Brain (organoid and tissue), 16 donors: ENCODE measurements at places on chromosomes 11 and 22.
A peak's percentile ranks its signal among the peaks of the same experiment; 100 is the strongest.

DNA sequence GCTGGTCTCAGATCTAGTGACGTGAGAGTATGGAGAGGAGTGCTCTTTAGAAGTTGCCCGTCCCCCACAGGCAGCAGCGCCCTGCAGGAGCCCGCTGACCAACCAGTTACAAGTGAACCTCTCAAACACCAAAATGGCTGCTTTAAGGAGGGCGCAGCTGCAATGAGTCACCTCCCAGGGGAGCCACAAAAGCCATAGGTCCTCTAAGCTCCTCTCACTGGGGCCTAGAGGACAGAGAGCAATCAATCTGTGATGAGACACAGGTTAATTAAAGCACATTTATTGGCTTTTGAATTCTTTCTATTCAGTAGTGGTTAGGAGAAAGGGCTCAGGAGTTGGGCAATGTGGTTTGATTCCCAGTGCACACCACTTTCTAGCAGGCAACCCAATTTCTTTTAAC is 15.5 kb upstream of the RAPSN start:
- peak; percentile 58 for DNase-seq

- DNase-seq = no peak
These were observed 49.5 kb upstream of the OR9Q1 start for GRCh38 chr11:57974132-57974531.

DNA sequence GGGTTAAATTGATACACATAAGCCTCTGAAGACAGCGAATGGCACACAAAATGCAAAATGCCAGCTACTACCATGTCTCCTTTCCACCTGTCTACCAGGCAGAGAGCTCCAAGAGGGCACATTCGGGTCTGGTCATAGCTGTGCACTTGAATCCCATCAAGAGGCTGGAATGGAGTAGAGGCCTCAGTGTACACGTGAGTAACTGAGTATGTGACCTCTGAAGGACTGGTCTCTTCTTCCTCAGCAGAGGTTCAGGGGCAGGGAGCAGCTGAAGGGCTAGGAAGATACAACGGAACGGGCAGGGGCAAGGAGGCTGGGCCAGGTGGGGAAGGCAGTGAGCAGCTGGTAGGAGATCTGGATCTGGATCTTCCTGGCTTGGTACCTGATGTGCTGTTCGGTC is 56.3 kb upstream of the PHOX2A start:
- no peak for DNase-seq

DNA sequence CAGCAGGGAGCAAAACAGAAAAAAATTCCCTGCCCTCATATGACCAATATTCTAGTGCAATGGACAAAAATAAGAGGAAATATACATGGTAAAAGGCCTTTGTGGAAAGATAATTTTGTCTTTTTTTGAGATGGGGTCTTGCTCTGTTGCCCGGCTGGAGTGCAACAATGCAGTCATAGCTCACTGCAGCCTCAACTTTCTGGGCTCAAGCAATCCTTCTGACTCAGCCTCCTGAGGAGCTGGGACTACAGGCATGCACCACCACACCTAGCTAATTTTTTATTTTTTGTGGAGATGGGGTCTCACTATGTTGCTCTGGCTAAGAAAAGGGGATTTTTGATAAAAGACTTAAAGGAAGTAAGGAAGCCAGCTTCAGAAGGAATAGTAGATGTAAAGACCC is 25.7 kb upstream of the DDX10 start:
- no peak for DNase-seq

DNA sequence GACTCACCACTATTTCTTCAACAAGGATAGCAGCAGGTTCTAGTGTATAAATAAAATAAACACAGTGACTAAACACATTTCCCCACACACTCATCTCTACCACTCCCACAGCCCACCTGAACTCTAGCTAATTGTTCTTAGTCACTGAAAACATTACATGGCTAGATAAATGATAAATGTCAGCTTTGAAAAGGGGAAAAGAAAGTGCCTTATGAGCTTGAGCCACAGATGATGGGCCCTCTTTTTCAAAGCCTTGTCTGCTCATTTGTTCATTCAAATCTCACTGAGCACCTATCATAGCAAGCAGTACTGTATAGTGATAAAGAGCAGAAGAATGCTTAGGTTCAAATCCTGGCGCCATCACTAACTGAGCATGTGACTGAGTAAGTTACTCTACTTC is 58.3 kb downstream of the SIK3 start:
- DNase-seq = no peak

GRCh38 chr11:1967641-1968225 is 20.6 kb downstream of the MRPL23 start:
- DNase-seq = no peak

GRCh38 chr22:48534395-48534958 is 1293.2 kb downstream of the BRD1 start:
- no peak for DNase-seq

DNA sequence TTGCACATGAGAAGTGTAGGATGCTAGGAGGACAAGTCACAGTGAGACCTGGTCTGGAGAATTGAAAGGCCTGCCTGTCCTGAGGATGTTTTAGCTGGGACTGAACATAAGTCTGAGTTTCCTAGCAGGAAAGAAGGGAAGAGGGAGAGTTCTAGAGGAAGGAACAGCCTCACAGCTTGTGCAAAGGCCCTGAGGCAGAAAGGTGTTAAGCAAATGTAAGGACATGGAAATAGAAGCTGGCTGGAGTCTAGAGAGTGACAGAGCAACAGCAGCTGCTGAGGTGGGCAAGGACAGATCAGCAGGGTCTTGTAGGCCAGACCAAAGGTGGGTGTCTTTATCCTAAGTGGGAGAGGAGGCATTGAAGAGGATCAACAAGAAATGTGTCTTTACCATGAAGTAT is 210.9 kb upstream of the E2F8 start:
- DNase-seq = no peak

DNA sequence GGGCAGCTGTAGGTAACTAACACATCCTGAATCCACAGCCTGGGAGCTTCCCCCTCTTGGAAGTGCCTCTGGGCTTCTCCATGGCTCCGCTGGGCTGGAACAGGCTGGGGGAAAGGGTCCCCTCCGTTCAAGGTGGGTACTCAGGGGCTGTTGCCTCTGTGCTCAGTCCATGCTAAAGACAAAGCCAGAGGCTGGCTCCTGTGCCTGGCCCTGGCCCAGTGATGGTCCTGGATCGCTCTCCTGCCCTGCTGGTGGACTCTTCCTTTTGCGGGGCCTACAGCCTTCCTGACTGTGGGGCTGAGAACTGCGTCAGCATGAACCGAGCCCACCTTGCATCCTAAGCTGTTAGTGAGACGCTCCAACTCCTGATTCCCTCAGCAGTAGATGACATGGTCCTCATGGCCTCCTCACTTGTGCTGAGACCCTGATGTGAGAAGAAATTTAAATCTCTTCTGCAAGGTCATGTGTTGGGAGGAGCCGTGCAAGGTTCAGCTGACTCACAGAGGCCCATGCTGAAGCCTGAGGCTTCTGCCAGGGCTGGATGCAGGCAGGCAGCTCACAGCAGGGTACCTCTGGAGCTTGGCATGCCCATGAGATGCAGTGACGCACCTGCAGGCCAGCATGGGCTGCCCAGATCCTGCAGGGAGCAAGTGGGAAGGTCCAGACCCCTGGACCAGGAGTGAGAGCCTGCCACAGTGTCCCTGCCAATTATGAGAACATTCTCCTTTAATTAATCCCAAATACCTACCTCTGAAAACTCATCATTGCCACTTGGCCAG is 1285.5 kb downstream of the TBC1D22A start:
- no peak for DNase-seq

DNA sequence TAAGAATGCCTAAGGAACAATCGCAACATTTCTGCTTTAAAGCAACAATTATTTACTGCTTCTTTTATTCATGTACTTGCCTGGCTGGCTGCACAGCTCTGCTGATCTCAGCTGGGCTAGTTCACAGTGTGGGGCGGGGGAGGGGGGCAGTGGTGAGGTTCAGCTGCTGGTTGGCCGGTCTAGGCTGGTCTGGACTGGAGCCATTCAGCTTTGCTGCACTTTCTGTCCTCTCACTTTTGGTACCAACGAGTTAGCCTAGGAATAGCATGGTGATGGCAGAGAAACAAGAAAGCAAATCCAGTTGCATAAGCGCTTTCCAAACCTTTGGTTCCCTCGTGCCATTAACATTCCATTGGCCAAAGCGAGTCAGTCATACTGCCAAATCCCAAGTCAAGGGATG is 16.0 kb upstream of the MIF start:
- no peak for DNase-seq

DNA sequence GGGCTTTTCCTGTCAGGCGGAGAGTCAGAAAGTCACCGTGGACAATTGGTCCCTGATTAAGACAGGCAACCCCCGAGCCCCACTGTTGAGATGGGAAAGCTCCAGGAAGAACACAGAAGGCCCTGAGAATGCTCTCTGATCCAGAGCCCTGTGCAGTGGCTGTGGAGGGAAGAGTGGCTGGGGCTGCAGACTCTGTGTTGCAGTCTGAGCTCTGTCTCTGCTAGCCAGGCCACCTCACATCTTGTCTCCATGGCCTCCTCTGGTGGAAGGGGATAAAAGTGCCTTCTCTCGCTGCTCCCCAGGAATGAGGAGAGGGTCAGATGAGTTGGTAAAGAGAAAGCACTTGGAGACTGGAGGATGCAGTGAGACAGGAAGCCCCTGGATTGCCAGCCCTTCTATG is 141.2 kb downstream of the CEP164 start:
- no peak for DNase-seq

DNA sequence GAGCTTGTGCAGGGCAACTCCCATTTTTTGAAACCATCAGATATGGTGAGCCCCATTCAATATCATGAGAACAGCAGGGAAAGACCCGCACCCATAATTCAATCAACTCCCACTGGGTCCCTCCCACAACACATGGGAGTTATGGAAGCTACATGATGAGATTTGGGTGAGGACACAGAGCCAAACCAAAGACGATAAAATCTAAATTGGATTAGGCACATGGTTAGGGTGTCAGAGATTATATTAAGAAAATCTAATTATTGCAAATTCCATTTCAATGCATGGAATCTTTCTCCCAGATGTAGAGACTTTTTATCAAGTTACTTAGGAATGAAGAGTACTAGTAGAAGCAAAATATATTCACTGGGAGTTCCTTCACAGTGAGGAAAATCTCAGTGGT is 324.9 kb downstream of the JRKL start:
- no peak for DNase-seq

DNA sequence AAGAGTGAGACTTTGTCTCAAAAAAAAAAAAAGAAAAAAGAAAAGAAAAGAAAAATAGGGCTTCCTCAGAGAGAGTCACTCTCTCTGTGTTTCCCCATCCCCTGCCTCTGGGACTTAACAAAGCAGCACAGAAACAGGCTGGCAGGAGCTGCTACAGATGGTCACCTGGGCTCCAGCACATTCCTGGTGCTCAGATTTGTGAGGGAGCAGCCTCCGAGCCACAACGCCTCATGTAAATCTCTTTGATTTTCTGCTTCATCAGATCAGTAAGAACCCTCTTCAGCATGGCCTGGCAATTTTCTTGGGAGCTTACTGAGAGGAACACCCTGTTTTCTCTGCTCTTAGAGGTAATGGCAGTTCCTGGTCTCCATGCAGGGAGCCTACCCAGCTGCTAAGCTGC is 15.2 kb upstream of the LDHA start:
- DNase-seq = no peak

DNA sequence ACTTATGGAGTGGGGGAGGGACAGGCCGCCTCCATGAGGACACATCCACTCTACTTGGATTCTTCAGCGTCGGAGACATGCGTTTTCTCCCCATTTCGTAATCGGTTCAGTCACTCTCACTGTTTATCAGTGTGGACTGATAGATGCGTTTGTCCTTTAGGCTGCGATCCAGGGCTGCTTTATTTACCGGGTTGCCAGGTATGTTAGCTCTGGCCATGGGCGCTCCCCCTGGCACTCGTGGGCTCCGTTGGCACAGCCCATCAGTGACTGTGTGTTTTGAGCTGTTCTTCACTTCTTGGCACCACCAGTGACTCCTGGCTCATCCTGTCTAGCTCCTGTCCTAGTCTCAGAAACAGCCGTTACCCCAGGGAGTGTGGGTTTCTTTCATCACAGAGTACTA is 1203.3 kb downstream of the BRD1 start:
- DNase-seq = no peak

GRCh38 chr11:61727401-61727811 is 25.0 kb upstream of the MYRF start:
- no peak for DNase-seq

- DNase-seq = no peak
These were observed 2.8 kb downstream of the RCOR2 start for GRCh38 chr11:63913866-63914830.

DNA sequence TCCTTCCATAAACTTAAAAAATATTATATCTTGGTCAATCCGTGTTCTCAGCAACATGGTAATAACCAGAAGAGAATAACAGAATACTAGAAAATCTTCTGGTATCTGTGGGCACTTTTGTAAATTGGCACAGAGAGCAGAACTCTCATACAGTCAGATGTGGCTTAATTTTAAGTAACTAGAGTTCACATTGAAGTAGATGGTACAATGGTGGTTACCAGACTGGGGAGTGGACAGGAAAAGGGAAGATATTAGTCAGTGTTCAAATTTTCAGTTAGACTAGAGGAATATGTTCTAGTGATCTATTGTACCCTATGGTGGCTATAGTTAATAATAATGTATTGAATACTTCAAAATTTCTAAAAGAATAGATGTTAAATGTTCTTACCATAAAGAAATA is 6.9 kb downstream of the OR52H1 start:
- no peak for DNase-seq

DNA sequence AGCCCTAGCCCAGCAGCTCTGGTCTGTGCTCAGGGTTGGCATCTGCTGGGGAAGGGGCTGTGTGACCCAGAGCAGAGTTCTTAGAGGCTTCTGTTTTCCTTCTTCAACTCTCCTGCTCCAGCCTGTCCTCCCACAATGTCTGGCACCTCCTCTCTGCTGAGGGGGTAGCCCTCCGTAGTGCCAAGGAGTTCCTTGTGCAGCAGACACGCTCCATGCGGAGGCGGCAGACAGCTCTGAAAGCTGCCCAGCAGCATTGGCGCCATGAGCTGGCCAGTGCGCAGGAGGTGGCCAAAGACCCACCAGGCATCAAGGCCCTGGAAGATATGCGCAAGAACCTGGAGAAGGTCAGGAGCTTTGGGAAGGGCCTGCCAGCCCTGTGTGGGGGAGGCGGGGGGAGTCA is 69.3 kb downstream of the CEP164 start:
- DNase-seq = no peak

DNA sequence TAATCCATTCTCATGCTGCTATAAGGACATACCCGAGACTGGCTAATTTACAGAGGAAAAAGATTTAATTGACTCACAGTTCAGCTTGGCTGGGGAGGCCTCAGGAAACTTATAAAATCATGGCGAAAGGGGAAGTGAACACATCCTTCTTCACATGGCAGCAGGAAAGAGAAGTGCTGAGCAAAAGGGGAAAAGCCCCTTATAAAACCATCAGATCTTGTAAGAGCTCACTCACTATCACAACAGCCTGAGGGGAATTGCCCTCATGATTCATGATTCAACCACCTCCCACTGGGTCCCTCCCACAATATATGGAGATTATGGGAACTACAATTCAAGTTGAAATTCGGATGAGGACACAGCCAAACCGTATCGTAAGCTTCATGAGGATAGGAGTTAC is 3.8 kb upstream of the CYB5R2 start:
- DNase-seq = no peak

- no peak for DNase-seq
These were observed 38.7 kb downstream of the CD82 start for GRCh38 chr11:44604171-44604581.
